ENCODE measurements at places on chromosomes 4 and X.

DNA sequence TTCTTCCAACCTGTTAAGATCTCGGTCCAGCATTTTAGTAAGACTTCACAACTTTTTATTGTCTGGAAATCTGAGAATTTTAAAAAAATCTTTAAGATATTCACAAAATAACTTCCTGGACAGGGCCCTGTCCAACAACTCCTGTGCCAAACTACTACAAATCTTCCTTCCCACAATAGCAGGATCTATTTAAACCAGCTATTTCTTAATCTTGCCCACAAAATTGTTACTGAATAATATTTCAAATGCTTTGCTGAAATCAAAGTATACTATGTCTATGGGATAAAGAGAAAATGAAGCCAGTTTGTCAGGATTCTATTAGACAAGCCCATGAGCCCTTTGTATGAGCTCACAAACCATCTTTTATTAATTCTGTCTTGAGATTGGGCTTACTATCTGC, 104.1 kb upstream of the DDIT4L start:
- no peak for DNase-seq

DNA sequence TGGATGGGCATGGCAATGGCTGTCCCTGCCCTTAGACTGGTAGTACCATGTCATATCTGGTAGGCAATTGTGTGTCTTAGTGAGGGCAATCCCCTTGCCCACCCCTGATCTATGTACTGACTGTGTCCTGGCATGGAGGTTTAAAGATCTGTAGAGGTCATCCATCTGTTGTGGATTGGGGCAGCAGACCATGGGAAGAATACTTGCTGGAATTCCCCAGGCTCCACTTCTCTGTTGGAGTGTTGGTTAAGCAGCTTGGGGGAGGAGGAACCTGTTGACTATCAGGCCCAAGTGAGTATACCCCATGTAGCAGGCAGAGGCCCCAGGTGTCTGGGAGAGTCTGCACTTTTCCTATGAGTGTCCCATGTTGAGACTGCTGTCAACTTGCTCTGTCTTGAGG, 246.7 kb upstream of the DIPK2B start:
- DNase-seq, result no peak

DNA sequence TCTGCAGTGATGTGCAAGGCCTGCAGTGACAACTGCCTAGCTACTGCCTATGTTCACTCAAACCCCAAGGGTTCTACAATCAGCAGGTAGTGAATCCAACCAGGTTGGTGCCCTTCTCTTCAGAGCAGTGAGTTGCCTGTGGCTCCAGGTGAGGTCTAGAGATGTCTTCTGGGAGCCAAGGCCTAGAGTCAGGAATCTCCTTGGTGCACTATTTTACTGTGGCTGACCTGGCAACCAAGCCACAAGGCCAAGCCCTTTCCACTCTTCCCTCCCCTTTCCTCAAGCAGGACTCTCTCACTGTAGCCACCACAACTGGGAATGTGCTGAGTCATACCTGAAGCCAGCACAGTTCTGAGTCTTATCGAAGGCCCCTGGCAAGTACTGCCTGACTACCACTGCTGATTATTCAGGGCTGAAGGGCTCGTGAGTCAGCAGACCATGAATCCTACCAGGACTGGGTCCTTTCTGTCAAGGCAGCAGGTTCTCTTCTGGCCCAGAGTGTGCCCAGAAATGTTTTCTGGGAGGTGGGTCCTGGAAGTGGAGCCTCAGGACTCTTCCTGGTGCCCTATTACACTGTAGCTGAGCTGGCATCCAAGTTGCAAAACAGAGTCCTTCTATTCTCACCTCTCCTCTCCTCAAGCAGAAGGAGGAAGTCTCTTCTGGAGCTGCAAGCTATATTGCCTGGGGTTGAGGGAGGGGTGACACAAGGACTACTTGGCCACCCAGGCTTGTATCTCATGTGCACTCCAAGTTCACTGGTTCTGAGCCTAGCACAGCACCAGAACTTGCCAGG, 111.6 kb downstream of the BTC start:
- DNase-seq, result no peak

DNA sequence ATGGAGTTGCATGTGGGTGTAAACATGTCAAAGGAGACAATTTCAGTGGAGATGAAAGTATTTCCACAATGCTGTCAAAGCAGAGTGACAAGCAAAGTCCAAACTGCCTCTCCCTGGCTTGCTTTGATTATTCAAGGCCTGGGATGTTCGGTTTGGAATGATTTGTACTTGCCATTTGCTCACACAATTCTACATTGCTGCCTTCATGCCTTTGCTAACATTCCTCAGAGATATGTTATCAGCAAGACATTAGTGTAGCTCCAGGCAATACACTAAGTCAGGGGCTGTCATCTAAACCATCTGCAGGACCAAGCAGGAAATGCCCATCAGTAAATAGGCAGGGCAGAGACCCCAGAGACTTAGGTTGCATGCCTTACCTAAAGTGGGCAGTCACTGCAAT, 79.6 kb upstream of the C1QTNF7 start:
- DNase-seq, result no peak

DNA sequence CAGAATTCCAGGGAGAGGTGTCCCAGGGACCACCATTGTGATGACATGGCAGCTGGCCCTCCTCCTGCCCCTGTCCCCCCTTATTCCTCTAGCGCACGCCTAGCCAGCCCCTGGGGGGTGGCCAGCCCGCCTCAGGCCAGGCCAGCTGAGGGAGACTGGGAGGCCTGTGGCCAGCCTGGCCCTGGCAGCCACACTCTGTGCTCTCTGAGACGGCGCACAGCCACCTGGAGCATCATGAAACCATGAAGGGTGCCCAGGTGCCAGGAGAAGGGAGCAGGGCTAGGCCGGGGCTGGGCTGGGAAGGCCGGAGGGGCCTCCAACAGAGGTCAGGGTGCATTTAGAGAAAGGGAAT, 14.4 kb upstream of the DUSP9 start:
- no peak for DNase-seq

DNA sequence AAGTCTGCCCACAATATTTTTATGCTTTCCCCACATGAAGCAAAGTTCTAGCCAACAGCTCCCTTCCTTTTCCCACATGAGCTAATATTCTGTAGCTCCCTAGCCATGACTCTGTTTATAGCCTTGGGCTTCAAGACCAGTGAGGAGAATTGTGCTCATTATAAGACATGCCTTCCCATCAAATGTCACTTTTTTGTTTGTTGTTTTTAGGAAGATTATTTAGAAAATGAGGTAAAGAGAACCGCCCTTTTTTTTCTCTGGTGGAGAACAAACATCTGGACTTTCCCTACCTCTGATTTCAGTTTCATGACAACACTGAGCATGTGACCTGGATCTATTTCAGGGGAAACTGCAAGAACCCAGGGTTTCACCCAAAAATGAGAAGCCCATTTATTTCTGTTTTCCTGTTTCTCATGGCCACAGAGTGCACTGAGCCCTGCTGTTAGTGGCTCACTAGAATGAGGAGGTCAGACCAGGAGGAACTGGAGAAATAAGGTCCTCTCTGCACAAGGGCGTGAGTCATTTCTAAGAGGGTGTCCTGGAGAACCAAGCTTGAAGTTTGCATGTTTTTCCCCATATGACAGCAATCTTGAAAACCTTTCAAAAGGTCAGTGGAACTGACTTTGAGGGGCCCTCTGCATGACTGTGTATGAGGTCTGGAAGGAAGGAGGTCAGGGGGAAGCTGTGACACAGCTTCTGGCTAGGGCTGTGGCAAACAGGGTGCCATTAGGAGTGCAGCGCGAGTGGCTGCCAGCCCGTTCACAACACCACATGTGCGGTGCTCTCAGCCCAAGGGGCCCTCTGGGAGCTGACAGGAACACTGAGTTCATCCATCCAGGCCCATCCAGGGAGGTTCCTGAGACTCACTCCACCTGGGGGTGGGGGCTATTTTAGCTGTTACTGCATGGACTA, 55.2 kb downstream of the CHST7 start:
- DNase-seq, result no peak

DNA sequence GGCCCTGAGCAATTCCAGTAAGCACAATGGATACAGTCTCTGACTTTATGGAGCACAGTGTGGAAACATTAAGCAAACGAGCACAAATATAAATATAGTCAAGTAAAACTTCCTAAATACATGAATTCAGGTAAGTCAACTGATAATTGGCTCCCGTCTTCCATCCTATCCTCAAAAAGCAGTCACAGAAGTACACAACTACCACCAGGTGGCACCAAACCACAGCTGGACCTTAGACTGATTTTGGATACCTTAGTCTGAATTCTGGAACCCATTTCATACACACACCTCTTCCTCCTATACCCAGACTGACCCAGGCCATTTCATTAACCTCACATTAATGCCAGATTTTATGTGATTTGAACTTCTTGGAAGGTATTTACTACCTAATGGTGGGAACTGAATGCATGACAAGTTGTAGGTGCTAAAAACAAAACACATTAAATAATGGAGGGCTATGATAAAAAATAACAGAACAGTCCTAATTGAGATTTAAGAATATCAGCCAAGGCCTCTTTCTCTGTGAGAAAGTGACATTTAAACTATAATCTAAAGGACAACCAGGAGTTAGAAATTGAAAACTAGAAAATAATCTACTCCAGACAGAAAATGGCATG, 77.5 kb downstream of the ELF2 start:
- peak; percentile 87 for DNase-seq

DNA sequence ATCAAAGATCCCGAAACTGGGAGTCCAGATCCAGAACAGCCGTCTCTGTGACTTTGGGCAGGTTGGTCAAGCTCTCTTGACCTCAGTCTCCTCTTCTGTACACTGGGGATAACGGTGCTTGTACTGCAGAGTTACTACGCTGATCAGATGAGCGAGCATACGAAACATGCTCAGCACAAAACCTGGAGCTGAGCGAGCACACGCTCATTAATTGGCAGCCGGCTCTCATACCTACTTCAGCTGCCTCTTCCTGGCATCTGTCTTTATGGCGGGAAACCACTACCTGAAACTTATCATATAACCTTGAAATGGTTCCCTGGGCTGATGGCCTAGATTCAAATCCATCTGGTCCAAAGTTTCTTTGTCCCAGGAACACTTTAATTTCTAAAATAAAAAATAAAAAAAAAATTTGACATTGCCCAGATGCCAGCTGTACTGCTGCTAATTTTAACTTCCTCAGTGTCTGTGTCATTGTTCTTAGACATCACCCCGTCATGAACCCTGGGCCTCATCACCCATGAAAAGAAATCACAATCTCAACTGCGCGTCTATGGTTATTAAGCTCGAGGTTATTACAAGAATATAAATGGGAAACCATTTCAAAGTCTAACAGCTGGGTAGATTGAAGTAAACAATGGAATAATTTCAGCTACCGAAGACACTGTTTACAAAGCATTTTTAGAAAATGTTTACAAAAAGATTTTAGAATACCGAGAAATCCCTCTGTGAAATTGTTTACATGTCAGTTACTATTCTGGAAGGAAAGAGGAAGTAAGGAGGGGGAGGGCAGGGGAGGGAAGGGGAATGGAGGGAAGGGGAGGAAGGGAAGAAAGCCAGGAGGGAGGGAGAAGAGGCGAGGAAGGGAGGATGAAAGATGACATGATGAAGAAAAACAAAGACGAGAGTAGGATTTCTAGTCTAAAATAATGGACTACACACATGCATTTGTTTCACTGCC, 49.0 kb downstream of the CRMP1 start:
- DNase-seq, result no peak

GRCh38 chr4:13399257-13399656, 84.9 kb downstream of the RAB28 start:
- DNase-seq, result no peak

- no peak for DNase-seq
Observed at GRCh38 chr4:2489841-2490552, 21.1 kb downstream of the RNF4 start.

DNA sequence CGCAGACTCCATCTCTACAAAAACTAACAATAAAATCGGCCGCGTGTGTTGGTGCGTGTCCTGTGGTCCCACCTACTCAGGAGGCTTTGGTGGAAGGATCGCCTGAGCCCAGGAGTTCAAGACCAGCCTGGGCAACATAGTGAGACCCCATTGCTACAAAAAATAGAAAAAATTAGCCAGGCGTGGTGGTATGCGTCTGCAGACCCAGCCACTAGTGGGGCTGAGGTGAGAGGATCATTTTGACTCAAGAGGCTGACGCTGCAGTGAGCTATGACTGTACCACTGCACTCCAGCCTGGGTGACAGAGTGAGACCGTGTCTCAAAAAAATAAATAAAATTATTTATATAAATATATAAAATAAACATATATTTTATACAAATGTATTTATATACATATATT, 22.3 kb downstream of the ASMTL start:
- no peak for DNase-seq

GRCh38 chr4:5884796-5885195, 8.1 kb downstream of the CRMP1 start:
- DNase-seq, result no peak
